Activated naive CD8-positive, alpha-beta T cell treated with anti-CD3 and anti-CD28 coated beads, Interleukin-2, amount 50 U/mL, for 24 hours (primary cell): ENCODE measurements at places on chromosomes 5 and 9.

- no peak for DNase-seq
Observed at GRCh38 chr9:7970681-7971330, 171.2 kb upstream of the DMAC1 start.

- DNase-seq = no peak
Observed at GRCh38 chr9:96122282-96122681, 179.7 kb downstream of the HSD17B3 start.

GRCh38 chr5:127988146-127988760, 95.3 kb upstream of the SLC12A2 start:
- no peak for DNase-seq

DNA sequence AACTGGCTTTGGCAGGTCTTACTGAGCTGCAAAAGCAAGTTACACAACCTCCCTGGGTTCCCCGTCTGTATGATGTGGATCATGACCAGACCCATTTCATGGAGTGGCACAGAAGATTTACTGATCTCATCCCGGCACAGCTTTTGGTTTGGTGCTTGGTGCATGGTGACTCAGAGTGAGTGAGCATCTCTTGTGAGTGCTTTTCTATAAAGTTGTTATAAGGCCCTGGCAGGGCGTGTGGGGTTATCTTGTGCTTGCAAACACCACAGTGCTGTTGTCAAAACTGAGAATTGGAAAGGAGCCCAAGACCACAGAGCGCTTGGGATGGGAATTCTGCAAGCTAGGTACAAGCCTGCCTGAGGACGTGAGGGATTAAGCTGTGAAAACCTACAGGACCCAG, 425.2 kb downstream of the GADD45G start:
- no peak for DNase-seq

DNA sequence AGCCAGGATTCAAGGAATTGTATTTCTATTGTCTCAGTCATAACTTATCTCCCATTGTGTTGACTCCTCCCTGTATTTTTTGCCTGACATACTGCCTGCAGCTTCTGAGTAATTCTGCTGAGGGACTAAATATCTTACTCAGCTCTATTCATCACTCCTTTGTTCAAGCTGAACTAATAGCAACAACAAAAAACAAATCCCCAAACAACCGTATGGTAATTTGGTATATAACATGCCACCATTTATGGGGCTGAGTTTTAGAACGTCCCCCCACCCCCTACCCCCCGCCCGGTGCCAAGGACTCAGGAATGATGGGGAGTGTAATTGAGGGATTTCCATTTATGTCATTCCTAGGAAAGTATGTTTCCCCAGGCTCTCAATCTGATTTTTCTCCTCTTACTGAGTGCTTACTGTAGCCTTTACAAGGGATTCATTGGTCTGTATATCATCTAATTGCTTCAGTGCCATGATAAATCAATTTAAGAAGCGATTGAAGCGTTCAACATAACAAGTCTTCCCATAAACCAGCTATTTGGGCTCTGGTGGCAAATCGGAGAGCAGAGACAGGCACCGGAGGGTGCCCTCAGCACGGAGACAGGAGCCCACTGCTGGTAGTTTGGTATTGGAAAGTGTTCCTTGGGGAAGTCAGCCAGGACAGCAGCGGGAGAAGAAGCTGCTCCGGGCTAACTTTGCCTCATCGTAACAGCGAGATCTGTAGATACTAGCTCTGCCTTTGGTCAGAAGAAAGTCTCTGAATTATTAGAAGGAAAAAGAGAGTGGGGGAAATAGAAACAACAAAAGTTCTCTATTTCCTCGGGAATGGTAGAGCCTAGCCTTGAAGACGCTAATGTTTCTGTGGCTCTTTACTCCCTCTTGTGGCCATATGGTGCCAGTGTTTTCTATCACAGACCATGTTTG, 40.7 kb upstream of the HSD17B4 start:
- DNase-seq = peak; percentile 44

DNA sequence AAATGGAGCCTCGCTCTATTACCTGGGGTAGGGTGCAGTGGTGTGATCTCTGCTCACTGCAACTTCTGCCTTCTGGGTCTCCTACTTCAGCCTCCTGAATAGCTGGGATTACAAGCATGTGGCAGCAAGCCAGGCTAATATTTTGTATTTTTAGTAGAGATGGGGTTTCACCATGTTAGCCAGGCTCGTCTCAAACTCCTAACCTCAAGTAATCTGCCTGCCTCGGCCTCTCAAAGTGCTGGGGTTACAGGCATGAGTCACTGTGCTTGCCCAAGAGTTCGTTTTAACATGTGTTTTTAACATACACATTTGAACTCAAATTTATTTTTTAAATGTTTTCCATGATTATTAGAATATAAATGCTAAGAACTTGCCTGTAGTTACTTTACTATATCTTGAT, 34.2 kb downstream of the MARCHF6 start:
- DNase-seq = no peak

- DNase-seq = no peak
Observed at GRCh38 chr5:151709109-151709735, 22.5 kb upstream of the SPARC start.

GRCh38 chr9:112315331-112316257, 17.8 kb downstream of the PTBP3 start:
- DNase-seq = no peak

- no peak for DNase-seq
Observed at GRCh38 chr5:17314907-17315471, 97.6 kb downstream of the BASP1 start.

GRCh38 chr9:1659363-1659690, 355.8 kb upstream of the SMARCA2 start:
- DNase-seq = no peak

DNA sequence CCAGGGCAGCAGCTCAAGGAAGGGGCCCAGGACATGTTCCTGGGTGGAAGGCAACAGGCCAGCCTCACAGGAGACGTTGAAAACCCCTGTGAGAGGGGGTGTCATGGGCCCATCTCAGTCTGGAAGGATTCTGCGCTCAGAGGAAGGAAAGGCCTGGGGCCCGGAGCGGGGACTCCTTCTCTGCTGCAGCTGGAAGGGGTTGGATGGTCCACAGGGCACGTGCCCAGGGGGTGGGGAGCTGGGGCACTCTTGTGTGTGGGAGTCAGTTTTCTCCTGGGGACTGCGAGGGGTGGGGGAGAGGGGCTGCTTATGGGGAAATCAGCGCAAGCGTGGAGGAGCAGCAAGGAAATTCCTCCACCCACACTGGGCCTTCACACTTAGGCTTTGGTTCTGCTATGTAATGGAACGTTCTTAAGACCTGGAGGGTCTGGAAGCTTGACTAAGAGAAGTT, 2.9 kb upstream of the LPCAT1 start:
- no peak for DNase-seq

- no peak for DNase-seq
Observed at GRCh38 chr5:31100047-31100575, 93.4 kb upstream of the CDH6 start.

DNA sequence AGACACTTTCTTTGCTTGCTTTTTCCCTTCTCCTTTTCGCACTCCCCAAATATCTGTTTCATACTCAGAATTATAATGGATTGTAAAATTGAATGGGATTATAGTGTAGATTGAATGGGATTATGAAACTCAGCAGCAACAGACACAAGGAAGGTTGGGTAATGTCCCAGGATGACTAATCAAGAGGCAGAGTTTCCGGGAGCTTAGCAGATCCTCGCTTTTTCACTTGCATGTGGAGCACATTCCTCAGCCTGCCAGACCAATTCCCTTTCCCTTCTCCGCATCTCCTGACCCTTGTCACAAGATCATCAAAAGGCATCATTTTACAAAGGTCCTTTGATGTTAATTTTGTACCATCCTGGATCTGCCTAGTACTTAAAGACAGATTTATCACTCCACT, 55.1 kb upstream of the SLC1A1 start:
- no peak for DNase-seq

DNA sequence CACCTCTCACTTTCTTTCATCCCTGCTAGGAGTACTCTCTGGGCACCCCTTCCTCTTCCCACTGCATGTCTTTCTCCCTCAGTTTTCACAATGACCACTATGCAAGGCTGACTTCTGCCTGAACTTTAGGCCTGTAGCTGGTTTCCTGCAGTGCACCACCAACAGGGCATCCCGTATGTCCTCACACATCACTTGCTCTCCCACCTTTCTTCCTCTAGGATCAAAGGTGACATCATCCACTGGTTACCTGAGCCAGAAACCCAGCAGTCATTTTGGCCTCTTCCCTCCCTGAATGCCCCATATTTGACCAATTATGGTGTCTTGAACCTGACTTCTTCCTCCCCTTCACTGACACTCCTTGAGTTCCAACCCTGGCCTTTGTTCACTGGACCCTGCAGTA, 8.5 kb downstream of the GAS1 start:
- no peak for DNase-seq

GRCh38 chr9:74573640-74574191, 76.6 kb downstream of the RORB start:
- no peak for DNase-seq

- DNase-seq = no peak
Observed at GRCh38 chr9:1050125-1050895, at the start of gene DMRT2. Gene DMRT2, plus strand, starts transcription at chr9:1050357. Its CDS starts 1,257 bp downstream, at chr9:1051614.

DNA sequence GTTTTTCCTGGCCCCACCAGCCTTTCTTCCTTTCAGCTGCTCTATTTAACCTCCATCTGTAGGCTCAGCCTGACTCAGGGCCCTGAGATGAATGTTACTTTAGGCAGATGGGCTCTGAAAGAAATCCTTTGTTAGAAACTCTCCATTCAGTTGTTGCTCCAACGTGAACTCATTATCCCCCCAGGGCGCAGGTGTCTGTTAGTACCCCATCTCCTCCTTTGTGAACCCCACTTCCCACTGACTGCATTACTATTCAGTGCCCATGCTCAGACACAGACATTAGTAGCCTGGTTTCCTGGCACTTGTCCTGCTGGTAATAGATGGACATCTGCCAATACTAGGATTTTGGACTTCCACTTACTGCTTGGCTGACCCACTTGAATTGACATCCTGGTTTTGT, 1271.6 kb downstream of the PTPRD start:
- DNase-seq = no peak

DNA sequence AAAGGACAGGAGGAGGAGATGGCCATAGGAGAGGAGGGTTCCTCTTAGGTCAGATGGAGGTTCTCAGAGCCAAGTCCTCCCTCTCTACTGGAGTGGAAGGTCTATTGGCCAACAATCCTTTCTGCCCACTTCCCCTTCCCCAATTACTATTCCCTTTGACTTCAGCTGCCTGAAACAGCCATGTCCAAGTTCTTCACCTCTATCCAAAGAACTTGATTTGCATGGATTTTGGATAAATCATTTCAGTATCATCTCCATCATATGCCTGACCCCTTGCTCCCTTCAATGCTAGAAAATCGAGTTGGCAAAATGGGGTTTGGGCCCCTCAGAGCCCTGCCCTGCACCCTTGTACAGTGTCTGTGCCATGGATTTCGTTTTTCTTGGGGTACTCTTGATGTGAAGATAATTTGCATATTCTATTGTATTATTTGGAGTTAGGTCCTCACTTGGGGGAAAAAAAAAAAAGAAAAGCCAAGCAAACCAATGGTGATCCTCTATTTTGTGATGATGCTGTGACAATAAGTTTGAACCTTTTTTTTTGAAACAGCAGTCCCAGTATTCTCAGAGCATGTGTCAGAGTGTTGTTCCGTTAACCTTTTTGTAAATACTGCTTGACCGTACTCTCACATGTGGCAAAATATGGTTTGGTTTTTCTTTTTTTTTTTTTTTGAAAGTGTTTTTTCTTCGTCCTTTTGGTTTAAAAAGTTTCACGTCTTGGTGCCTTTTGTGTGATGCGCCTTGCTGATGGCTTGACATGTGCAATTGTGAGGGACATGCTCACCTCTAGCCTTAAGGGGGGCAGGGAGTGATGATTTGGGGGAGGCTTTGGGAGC, 3.1 kb downstream of the EGR1 start:
- DNase-seq = no peak

DNA sequence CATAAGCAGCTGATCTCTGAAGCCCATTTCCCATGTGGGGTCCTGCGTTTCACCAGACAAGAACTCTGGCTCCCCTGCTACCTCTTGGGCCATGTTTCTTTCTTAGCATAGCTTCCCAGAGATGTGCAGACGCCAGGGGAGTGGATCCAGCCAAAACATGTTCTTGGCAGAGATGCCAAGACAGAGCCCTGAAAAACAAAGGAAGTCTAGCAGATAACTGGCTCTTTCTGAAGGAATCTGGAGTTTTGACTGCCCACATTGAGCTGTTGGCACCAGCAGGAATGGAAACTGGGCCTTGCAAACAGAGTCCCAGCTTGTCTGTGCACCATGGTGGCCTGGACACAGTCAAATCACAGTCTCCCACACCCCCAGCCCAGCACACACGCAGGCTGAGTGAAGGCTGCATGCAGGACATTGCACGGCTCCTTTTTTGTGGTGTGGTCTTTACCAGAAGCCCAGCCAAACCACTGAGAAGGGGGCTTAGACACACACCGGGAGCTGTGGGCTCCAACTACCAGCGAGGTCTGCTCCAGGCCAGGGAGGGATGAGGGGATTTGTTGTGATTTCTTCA, 114.7 kb downstream of the SNX18 start:
- DNase-seq = no peak

GRCh38 chr5:145027286-145027685, 807.9 kb downstream of the PRELID2 start:
- DNase-seq = no peak

GRCh38 chr5:140694276-140694675, 3.0 kb downstream of the HARS2 start:
- DNase-seq = no peak

GRCh38 chr9:134285215-134285845, 40.9 kb upstream of the RXRA start:
- DNase-seq = no peak

DNA sequence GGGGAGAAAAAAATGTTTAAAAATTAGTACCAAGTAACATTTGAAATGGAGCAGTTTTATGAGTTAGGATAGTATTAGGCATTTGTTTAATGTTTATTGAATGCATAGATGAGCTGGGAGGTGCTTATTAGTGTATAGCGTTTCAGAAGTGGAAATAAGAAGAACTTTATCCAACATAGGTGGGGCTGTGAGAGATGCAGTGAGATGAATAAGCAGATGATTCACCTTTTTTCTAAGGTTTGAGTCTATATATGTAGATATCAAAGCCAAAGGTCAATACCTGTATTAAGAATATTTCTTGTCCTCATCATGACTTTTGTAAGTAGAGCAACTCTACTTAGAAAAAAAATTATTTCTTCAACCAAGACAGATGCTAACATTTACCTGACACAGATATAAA, 54.6 kb upstream of the POU4F3 start:
- no peak for DNase-seq

- no peak for DNase-seq
Observed at GRCh38 chr5:64497386-64497785, 8.4 kb upstream of the RGS7BP start.

- no peak for DNase-seq
Observed at GRCh38 chr9:35431467-35431866, 58.4 kb upstream of the RUSC2 start.
